Inflammatory macrophage (primary cell): ENCODE measurements at places on chromosomes 11 and 22.
A peak's percentile ranks its signal among the peaks of the same experiment; 100 is the strongest.

DNA sequence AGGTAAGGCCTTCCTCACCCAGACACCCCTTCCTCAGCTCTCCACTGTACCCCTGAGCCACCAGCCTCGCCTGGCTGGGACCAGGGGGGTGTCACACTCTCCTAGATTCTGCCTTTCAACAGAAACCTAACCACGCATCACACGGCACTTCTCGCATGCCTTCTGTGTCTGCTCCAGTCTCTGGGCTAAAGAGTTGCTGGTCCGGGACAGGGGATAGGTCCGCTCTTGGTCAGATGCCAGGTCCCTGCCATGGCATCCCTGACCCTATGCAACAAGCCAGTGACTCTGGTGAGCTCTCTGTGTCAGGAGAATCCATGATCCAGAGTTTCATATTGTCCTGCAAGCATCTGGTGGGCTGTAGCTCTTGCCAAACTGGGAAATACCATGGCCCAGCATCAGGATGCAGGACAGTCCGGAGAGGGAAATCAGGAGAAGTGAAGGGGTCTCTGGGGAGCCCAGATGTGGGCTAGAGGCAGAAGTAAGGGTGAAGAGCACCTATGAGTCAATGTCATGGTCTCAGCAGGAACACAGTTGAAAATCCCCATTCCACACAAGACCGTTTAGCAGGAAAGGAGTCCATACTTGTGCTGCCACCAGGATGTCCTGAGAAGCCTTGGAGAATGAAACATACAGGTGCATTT is 14.1 kb downstream of the IGLL5 start:
- no peak for DNase-seq

GRCh38 chr11:109864834-109865547 is 228.2 kb upstream of the ZC3H12C start:
- DNase-seq = no peak

DNA sequence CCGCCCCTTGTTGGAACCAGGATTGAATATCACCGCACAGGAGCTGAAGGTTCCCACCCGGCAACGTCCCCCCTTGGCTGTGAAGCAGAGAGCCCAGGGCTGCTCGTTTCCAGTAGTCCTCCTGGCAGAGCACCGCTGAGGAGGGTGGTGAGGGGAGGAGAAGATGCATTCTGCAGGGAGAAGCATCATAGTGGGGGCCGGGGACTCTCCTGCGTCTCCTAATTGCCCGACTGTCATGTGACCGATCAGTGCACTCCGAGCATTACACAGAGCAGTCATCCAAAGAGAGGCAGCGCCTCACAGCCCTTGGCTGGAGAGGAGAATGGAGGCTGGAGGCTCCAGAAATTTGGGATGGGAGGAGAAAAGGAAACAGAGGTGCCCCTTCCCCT is 85.0 kb upstream of the SEPTIN5 start:
- DNase-seq = no peak

- no peak for DNase-seq
Observed at GRCh38 chr11:46253258-46254132, 24.0 kb upstream of the CREB3L1 start.

DNA sequence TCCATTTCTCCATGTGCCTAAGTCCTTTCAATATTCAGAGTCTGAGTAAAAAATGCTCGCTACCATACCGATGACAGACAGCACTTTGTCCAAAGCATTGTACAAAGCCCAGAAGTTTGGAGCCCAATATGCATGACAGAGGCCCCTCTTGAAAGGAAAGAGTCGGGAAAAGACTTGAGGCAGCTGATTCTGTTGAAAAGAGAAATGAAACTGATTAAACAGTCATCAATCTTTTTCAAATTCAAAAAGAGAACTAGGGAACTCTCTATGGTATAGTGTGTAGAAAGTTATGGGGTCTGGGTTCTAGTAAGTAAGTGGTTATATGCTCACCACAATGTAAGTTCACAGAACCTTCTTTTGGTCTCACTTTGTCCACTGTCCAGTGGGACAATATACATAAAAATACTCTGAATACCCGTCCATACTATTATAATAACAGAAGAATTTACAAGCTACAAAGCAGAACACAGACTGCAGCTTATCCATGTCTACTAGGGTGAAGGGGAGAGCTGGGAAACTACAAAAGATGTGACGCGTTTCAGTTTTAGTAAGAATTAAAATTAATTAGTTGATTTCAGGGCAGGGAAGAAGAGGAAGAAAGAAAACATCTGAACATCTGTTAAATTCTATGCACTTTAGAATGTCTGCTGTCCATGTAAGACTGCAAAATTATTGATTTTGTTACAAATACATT is 26.7 kb downstream of the ALG8 start:
- no peak for DNase-seq

- peak; percentile 95 for DNase-seq
Observed at GRCh38 chr22:42994917-42995562, 19.9 kb downstream of the PACSIN2 start.

GRCh38 chr11:66218846-66219620 is 49.4 kb upstream of the RAB1B start:
- no peak for DNase-seq

DNA sequence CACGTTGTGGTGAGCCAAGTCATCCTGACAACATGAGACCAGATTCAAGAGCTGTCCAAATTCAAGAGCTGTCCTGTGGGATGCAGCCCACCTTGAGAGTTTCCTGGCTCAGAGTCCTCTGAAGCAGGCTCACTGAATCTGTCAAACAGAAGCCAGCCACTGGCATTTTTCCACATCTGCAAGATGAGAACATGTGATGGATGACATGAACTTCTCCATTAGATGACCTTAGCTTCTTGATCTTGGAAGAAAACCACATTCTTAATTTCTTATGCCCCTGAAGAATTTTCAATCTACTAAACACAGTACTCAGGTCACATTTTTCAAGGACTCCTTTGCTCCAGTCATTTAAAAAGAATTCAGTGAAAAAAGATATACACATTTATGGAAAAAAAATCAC is 291.0 kb downstream of the GUCY1A2 start:
- no peak for DNase-seq
